Stimulated activated memory B cell treated with anti-CD40 and anti-IgM and Interleukin-4, amounts not matched to agents 10 μg/mL and 1 μg/mL and 100 μg/mL, for 72 hours (primary cell): ENCODE measurements at places on chromosomes 3 and 15.

DNA sequence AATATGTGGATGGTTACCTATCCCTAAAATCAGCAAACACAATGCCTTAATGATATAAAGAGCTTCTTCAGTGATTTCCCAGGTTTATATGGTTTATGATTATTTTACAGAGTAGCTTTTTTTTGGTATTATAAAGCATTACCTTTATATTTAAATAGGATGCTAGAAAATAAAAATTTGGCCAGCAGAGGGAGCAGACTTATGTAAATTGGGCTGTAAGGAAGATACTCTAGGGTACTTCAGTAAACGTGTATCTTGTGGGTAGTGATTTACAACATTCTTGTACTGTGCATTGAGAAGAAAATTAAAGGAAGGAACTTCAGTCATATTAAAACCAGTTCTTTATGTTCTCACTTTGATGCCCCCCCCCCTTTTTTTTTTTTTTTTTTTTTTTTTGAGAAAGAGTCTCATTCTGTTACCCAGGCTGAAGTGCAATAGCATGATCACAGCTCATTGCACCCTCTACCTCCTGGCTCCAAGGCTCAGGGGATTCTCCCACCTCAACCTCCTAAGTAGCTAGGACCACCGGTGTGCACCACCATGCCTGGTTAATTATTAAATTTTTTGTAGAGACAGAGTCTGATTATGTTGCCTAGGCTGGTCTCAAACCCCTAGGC, 167.9 kb downstream of the BBX start:
- H3K27me3 ChIP-seq = no peaks in the 10 kb centered on the region

DNA sequence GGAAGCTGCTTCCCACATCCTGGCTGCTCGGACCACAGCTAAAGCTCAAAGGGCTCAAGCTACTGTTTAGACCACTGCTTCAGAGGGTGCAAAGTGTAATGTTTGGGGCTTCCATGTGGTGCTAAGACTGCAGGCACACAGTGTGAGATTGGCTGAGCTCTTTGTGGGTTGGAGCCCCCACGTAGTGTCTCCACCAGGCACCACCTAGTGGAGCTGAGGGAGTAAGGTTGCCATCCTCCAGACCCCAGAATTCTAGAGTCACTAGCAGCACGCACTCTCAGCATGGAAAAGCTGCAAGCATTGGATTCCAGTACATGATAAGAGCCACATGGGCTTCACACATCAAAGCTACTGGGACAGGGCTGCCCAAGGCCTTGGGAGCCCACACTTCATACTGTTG, 9.3 kb downstream of the MKRN3 start:
- H3K4me3 ChIP-seq = no peak overlapping the region
- ATAC-seq = no peak
- no peaks in the 10 kb centered on the region for H3K4me1 ChIP-seq
- no peaks in the 10 kb centered on the region for H3K36me3 ChIP-seq

GRCh38 chr3:180548050-180548449, 53.9 kb upstream of the TTC14 start:
- H3K27ac ChIP-seq = no peak overlapping the region
- H3K4me3 ChIP-seq = no peak overlapping the region
- peaks cover 10% of the 10 kb centered on the region for H3K27me3 ChIP-seq
- H3K36me3 ChIP-seq = no peaks in the 10 kb centered on the region

- H3K4me3 ChIP-seq = no peak overlapping the region
- ATAC-seq = no peak
- H3K36me3 ChIP-seq = peaks cover 65% of the 10 kb centered on the region
- no peaks in the 10 kb centered on the region for H3K27me3 ChIP-seq
- H3K27ac ChIP-seq = no peak overlapping the region
These were observed 52.3 kb downstream of the SUCLG2 start for GRCh38 chr3:67601919-67602608.

DNA sequence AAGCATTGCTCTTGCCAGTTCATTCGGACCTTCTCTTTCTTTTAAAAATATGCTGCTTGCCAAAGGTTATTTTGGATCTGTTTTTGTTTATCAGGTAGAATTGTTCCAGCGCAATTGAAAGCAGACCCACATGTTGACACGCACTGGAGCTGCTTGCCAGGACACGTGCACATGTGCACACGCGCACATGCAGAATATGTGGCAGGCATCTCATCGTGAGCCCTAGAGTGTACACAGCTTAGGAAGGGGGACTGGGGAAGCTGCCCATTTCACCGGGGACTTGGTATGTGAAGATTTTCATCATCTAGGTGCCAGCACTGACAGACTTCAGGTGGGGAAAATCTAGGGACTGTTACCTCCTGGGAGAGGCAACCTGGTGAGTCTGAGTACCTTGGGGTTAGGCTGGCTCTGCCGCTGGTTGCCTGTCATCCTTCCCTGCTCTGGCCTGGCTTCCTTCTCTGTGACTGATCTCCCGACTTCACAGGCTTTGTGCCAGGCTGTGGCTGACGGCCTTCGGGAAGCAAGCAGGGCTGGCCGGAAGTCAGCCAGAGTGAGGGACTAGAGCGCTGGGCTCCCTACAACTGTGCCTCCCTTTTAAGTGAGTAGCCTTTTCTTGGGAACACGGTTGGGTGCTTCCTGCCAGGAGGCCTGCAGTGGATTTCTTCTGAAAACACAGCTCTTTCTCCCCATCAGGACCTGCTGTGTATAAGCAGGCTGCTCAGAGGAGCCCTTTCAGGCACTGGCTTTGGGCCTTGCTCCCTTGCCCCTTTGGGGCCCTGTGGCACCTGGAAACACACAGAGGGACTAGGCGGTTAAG, 129.3 kb downstream of the EEFSEC start:
- H3K4me3 ChIP-seq = no peak overlapping the region
- H3K27me3 ChIP-seq = no peaks in the 10 kb centered on the region
- ATAC-seq = no peak
- no peaks in the 10 kb centered on the region for H3K4me1 ChIP-seq
- peaks cover 41% of the 10 kb centered on the region for H3K36me3 ChIP-seq

DNA sequence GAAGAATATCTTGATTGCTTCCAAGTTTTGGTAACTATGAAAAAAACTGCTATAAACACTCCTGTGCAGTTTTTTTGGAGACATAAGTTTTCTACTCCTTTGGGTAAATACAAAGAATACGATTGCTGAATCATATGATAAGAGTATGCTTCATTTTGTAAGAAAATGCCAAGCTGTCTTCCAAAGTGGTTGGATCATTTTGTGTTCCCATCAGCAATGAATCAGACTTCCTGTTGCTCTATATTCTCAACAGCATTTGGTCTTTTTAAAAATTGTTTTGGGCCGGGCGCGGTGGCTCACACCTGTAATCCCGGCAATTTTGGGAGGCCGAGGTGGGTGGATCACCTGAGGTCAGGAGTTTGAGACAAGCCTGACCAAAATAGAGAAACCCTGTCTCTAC, 14.5 kb downstream of the BTD start:
- H3K27me3 ChIP-seq = no peaks in the 10 kb centered on the region
- no peak overlapping the region for H3K4me3 ChIP-seq
- H3K36me3 ChIP-seq = peaks cover 33% of the 10 kb centered on the region
- H3K4me1 ChIP-seq = no peaks in the 10 kb centered on the region
- no peak overlapping the region for H3K27ac ChIP-seq

GRCh38 chr3:13419505-13420044, 547 bp downstream of the NUP210 start:
- H3K27ac ChIP-seq = peak overlapping the region; percentile 92
- peaks cover 7% of the 10 kb centered on the region for H3K36me3 ChIP-seq
- no peaks in the 10 kb centered on the region for H3K27me3 ChIP-seq
